Effector memory CD8-positive, alpha-beta T cell (primary cell): ENCODE measurements at places on chromosomes 4 and X.

DNA sequence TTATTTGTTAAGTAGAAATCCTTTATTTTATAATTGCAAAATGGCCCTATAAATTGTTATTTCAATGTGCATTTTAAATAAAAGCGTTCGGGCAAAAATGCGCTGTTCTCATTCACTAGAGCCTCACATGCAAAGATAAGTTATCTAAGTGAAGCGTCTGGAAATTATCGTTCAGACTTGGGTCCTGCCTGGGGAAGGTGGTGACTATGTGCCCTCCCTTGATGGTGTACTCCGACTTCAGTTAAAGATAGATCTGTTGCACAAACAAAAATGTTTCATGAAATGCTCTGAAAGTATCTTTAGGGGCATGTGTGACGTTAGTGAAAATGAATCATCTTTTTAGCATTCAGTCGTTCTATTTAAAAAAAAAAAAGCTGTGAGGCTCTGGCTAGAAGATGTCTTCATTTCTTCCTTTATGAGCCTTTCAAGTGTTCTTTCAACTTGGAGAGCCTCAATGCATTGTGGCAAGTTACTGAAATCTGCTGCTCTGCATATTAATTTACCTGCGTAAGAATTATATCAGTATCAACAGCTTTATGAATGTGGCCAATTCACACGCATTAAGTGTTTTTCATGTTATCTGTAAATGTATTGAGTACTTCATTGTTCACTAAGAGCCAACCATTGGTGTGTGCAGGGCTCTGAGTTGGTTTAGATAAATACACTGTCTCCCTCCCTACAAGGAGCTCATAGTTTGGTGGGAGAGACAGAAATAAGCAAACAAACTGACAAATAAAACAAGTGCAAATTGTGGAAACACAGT is 83.0 kb downstream of the AFF1 start:
- DNase-seq, result no peak

DNA sequence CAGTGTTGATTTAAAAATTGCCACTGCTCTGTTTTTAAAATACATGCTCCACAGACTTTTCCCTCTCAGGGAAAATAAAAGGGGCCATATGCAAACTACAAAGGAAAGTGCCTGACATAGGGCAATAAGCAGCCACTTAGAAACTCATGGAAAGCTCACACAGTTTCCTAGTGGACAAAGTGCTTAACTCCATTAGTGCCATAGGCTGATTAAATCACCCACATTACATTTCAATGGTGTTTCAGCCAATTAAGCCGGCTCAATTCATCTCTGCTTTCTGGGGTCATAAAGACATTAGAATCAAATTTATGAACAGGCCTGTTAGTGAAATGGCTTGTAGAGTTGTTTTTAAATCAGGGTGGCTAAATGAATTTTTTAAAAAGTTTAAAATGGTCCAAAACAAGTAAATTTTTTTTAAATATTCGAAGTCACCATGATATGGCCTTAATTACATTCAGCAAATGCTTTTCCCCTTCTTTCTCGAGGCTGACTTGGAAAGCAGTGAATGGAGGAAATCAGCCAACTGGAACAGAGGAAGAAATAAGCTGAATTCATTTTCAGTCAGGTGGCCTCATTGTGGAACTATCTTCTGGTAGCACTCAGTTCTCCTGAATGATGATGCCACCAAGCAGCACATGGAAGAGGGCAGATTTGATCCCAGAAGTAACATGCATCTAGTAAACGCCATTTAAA is 2305.1 kb upstream of the AGA start:
- DNase-seq, result no peak

DNA sequence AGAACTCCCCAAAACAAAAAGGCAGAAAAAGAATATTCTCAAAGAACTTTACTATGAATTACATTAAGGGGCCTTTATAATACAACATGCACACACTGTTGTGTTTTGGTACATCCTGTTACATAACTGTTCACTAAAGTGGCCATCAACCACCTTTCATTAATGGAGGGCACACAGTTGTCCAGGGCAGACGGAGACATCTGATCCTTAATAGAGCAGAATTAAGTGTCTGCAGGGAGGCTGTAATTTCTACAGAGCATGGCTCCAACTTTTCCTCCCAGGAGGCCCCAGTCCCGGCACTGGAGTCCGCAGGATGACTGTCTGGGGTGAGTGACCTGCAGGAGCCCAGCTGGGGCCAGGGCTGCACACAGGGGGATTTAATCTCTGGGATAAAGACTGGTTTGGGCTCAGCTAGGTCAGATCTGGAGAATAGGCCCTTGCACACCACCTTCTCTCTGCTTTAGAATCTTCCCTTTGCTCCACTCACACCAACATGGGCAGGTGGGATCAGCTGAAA is 233.4 kb downstream of the MAML3 start:
- DNase-seq, result no peak

GRCh38 chr4:2296631-2297601 is 35.0 kb upstream of the MXD4 start:
- DNase-seq, result no peak

DNA sequence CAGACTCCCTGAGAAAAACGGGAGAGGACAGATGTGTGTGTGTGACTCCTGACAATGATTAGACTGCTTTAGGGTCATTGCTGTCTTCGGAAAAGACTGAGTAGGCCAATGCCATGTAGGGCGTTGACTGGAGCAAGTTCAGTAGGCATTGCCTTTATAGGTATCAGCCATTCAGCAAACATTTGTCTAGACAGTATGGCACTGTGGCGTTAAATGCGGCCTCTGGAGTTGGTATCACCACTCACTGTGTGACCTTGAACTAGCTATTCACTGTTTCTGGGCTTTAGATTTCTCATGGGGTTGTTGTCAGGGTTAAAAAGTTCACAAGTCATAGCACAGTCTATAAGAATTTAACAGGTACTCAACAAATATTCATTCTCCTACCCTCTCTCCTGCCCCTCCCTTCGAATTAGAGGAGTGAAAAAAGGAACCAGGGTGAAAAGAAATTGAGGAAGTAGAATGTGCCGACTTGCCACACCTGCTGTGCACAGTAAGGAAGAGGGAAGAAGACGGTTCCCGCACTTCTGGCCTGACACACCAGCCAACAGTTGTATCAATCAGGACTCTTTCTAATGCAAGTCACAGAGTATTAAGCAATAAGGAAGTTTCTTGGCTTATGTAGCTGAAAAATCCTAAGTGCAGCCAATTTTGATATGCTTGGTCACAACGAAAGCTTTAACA is 83.2 kb upstream of the PLAC8 start:
- no peak for DNase-seq

- no peak for DNase-seq
These were observed 451.1 kb downstream of the ARAP2 start for GRCh38 chr4:35793045-35793722.

- DNase-seq, result no peak
These were observed at the start of gene HAND2 for GRCh38 chr4:173529477-173530325. TSS of gene HAND2 (minus strand) at chr4:173530229. CDS start at chr4:173529289, 940 bp downstream.

GRCh38 chr4:15376594-15376993 is 51.2 kb upstream of the C1QTNF7 start:
- no peak for DNase-seq

DNA sequence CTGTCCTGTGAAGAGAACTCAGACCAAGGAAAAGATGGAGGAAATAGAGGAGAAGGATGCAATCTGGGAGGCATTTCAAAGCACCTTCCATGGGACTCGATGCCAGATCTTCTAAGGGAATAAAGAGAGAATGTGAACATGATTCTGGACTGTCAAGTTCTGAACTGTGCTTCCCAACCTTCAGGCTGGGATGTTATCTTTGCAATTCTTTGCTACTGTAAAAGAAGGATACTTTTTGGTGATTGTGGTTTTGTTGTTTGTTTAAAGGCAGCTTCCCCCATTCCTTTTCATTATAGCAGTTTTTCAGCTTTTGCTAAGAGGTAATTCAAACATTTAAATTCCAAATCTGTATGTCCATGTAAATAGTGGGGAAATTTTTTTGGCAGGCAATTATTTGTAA is 217.3 kb downstream of the NWD2 start:
- DNase-seq, result no peak

GRCh38 chrX:63613531-63614028 is 171.4 kb downstream of the ARHGEF9 start:
- DNase-seq, result no peak

DNA sequence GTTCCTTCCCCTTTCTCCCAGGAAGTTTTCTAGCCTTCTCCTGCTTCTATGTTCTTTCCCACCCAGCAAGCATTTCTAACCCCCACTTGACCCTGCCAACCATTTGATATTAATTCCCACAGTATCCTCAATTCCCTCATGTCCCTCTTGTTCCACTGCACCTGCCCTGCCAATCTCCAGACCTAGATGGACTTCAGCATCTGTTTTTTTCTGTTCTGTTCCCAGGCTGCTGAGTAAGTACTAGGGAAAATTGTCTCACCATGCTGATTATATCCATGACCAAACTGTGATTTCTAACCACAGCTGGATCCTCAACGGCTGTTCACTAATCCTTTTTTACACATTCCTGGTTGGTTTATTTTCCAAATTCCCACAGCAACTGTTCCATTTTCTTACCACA is 37.7 kb downstream of the CLCN5 start:
- DNase-seq, result no peak

GRCh38 chr4:105548483-105548882 is 3.9 kb upstream of the ARHGEF38 start:
- DNase-seq, result no peak

GRCh38 chr4:33467291-33467690 is 2747.1 kb downstream of the PCDH7 start:
- DNase-seq, result no peak

DNA sequence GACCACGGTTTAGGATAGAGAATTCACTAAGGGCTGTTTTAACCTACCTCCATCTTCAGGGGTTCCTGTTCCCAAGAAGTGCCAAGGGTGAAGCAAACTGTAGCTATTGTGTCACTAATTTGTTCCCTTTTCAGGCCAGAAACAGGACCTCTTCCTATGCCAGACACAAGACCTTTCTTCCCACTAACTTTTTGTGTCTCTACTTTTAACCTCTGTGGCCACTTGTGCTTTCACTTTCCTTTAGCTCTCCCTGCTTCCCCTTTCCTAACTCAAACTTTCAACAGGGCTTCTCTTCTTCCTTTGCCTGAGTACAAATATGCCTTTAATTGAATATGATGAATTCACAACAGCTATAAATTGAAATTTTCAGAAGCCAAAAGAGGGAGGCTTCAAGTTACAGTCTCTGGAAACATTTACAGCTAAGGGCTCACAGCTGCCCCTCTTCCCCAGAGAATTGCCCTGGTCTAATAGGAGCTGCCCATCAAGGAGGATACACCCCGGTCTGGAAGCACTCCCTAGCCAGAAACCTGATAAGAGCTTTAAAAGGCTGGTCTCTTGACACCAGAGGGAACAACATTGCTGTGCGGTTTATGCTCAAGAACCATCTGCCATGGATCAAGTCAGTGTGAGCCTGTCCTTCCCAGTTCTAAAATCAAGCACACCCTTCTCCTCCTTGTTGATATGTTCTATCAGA is 61.7 kb upstream of the PLS3 start:
- DNase-seq, result no peak

DNA sequence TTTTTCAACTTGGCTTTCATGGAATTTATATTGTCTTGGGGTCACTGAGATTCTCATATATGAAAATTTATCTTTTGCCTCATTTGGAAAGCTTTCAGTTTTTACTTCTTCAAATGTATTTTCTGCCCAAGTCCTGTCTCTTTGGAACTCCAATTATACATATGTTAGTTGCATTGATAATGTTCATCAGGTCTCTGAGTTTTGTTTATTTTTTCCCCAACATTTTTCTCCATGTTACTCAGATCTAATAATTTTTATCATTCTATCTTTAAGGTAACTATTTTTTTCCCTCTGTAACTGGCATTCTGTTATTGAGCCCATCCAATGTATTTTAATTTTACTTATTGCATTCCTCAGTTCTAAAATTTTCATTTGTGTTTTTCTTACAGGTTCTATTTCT is 10.7 kb upstream of the TRO start:
- no peak for DNase-seq

GRCh38 chr4:77367638-77368037 is 210.6 kb downstream of the CCNG2 start:
- DNase-seq, result no peak

DNA sequence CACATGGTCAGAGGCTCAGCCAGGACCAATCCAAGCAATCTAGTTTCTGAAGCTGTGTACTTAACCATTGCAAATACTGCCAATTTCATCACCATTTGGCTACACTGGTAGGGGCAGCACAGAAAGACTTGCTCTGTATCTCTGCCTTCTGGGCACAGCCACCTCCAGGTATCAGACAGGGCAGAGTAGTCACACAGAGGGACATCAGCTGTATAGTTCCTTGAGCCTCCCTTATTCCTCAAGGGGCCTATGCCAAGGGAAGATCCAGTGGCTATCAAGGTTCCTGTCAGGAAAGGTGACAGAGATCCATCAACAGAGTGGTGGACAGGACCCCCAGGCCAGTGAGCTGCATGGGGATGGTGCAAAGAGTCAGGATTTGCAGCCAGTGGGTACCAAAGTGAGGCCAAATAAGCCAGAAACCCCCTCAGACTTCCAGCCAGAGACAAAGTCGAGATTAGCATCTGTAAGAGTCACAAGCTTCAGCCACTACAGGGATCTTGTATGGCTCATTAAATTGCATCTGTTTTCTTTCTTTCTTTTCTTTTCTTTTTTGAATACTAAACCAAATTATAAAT is 381.6 kb upstream of the CPEB2 start:
- no peak for DNase-seq

DNA sequence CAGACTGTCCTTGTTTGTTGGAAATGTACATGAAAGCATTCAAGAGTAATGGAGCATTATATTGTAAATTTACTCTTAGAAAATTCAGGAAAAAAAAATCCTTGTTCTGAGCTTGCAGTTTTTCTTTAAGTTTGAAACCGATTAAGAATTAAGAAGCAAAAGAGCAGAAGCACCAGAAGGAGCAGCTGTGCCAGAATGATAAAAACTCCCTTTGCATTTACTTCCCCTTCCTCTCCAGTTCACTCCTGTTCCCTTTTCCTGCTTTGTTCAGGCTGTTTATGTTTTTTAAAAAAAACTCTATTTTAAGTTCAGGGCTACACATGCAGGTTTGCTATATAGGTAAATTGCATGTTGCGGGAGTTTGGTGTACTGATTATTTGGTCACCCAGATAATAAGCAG is 90.3 kb downstream of the ATOH1 start:
- no peak for DNase-seq

DNA sequence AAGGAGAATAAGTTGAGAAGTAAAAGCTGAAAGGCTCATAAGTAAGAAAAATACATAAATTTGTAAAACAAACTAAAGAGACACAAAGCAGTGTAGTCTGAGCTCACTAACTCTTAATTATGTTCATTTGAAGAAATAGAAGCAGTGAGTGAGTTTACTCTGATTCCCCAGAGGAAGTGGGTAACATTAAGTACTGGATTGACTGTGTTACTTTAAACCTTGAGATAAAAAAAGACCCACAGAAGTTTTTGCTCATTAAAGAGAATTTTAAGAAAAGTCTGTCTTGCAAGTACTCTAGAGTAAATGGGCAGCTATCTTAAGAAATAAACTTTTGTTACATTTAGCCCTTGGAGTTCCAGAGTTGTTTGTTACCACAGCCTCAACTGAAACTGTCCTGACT is 2466.9 kb downstream of the PCDH7 start:
- DNase-seq, result no peak

DNA sequence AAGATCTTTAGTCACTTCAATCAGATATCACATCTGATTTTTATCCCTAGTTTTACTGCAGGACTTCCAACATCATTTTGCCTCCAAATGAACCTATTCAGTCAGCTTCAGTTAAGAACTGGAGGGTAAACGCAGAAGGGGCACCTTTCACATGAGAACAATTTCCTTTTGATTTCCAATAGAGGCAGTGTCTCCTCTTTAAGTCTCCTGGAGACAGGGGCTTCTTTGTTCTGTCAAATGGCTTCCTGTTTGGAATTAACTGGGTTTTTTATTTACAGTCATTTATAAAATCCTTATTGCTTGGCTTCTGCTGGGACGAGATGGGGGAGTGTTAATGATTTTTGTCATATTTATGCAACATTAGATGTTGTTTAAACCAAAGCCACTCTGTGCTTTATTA is 164.0 kb downstream of the STK32B start:
- no peak for DNase-seq
